ENCODE measurements at places on chromosomes 16 and 17.
A peak's percentile ranks its signal among the peaks of the same experiment; 100 is the strongest.

GRCh38 chr17:51052235-51052634 is 68.4 kb downstream of the SPAG9 start:
- no peak for DNase-seq

DNA sequence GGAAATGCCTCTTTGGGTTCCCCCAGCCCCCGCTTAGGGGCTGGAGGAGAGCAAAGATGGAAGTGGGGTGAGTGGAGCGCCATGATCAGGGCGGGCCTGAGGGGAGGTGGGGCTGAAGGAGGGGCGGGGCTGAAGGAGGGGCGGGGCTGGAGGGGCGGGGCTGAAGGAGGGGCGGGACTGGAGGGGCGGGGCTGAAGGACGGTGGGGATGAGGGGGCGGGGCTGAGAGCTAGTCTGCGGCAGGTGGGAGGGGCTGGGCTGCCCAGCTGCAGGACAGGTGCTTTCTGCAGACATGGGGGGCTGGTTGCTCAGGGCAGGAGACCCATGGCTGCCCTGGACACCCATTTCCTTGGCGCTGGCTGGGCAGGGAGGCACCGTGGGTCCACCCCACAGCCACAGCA is 39.1 kb upstream of the PABPN1L start:
- DNase-seq: no peak

DNA sequence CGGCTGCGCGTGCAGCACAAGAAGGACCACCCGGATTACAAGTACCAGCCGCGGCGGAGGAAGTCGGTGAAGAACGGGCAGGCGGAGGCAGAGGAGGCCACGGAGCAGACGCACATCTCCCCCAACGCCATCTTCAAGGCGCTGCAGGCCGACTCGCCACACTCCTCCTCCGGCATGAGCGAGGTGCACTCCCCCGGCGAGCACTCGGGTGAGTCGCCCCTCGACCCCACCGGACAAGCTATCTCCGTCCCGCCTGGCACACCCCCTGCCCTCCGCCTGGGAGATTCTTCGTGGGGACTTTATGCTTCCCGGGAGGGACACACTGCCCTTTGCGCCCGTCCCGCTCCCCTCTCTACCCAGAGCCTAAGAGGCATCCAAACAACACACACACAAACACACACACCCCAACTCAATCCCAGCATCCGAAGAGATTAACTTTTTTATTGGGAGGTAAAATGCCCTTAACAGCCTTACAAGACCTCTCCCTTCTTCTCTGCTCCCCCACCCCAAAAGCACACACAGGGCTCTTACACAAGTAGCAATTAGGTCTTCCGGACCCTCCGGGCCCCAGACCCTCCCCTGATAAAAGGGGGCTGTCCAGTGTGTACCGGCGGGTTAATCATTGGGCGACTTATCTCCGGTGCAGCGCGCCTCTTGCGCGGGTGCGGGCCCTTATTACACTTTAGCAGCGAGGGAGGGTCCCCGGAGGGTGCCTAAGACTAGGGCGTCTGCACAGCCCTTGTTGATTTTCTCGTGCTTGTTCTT is 2.1 kb downstream of the SOX9 start:
- DNase-seq: no peak

- DNase-seq: no peak
Measured at GRCh38 chr16:57444711-57445110, 2.5 kb downstream of the CIAPIN1 start.

- no peak for DNase-seq
Measured at GRCh38 chr17:67784364-67785121, 40.8 kb upstream of the BPTF start.

DNA sequence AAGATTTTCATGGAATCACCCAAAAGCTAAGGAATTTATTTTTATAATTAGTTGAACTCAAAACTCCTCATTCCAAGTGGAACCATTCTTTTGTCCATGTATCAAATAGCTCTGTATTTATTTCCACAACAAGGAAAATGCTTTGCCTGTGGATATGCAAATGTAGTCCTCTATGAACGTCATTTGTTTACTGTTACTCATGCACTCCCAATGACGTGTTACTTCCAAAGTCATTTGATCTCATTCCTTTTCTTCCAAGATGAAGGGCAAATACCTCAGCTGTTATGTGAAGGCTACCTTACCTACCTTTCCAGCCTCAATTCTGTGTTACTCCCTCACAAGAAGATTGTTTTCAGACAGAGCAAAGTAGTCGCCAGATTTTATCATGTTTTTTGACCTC is 83.7 kb downstream of the ITFG1 start:
- DNase-seq: no peak

- no peak for DNase-seq
Measured at GRCh38 chr17:7146115-7146514, 31.5 kb upstream of the ASGR2 start.

GRCh38 chr17:75625813-75626486 is 7.3 kb upstream of the SMIM5 start:
- DNase-seq: no peak

DNA sequence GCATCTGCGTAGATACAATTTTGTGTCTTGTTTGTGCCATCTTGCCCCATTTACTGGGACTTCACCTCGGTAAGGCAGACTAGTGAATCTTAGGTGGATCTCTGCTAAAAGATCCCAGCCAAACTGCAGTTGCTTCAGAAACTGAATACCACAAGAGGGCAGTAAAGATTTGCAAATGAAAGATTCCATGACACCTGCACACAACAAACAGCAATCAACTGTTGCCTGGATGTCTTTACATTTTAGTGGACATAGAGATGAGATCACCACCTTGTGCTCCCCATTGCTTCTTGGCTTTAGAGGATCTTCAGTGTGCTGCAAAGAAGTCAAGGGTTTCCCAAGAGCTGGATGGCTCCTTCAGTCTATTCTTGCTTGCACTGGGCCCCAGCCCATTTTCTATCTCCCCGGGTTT is 119.2 kb upstream of the CACNG5 start:
- no peak for DNase-seq

- no peak for DNase-seq
Measured at GRCh38 chr17:57296231-57296630, 39.9 kb downstream of the MSI2 start.

GRCh38 chr17:69218986-69219385 is 9.6 kb downstream of the ABCA10 start:
- no peak for DNase-seq

DNA sequence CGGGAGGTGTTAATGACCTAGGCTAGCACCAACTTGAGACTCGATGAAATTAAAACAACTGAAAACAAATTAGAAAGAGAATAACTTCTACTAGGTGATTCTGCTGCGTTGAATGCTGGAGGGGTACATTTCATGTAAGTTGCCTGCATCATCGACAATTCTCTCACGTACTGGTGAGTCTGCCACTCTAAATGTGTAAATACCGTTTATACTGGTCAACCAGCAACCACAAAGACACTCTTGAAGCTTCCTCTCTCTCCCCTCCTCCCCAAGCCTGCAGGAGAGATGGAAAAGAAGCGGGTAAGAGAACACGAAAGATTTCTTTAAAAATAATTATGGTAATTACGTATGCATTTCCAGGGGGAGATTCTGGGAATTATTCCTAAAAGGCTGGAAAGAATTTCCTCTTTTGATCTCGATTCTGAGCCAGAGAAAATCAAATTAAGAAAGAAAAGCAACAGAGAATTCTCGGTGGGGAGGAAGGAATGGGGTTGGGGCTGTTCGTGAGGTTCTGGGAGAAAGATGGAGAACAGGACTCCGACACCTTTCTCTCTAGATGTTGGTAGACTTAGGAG is 68.6 kb upstream of the MRTFB start:
- DNase-seq: no peak

- no peak for DNase-seq
Measured at GRCh38 chr17:79728908-79729471, 1.8 kb upstream of the ENPP7 start.

DNA sequence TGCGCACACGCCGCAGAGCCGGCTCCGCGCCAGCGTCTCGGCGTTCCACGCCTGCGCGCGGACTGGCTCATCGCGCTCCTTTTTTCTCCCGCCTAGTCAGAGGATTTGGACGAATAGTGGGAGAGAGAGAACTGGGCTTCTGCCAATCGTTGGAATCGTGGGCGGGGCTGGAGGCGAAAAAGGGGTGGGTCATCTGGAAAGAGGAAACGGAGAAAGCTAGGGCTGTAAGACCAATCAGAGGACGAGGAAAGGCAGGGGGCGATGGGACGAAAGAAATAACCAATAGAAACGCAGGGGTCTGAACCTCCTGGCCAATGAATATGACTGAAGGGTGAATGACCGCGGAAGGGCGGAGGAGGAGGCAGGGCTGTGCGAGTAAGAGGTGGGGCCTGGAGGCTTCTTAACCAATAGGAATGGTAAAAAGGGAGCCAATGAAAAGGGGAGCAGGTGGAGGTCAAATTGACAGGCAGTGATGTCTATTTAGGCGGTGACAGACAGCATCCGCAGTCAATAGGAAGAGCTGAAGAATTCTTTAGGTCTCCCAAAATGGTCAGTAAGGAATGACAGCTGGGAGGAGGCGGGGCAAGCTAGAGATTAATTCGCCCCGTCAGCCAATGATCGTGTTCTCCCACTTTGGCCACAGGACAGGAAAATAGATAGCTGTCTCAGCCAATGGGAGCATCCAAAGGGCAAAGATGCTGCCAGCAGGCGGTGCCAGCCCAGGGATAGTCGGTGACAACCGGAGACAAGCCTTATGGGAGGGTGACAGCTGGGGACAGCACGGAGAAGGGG is at the start of gene TBC1D10B:
Gene TBC1D10B (minus strand): TSS at position 39 of the 792 bp plus-strand sequence. CDS start 311 bp downstream, outside the sequence.
- DNase-seq: peak; percentile 99

DNA sequence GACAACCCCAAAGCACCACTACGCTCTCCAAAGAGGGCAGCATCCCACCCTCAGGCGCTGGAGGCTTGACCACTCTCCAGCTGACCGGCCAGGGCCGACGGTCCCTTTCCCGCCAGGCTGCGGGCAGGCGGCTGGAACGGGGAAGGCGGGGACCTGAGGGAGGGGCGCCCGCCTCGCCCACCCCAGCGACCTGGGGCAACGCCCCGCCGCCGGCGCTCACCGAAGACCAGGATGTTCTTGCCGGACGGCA is 431 bp downstream of the DYNC1LI2 start:
- DNase-seq: no peak

- peak; percentile 77 for DNase-seq
Measured at GRCh38 chr16:64738321-64738960, 383.4 kb downstream of the CDH11 start.

DNA sequence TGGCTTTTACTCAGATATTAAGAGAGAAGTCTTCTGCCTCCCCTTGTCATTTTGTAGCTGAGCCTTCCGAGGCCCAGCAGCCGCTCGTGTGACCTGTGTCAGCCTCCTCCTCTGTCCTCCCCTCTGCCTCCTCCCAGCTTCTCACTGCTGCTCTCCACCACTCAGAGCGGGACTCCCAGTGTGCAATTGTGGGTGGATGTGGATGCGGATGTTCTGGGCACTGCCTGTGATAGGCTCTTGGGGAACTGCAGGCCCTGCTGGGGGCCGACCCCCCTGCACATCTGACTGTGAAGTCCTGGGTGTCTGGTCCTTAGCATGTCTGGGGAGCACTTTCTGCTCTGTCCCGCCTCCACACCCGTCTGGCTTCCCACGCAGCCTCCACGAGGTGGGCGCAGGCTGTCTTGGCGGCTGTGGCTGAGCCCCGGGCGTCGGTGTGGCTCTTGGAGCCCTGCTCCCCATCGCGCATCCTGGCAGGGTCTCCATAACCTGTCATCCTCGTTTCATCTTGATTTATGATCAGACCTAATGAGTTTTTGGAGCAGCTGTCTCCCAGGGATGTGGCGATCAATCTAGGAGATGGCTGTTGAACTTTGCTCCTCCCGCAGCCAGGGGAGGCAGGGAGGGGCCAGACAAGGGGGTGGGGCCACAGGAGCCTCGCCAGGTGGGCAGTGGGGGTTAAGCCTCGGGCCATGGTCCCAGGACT is 28.1 kb downstream of the GRIN2C start:
- no peak for DNase-seq

- no peak for DNase-seq
Measured at GRCh38 chr17:40859536-40859935, 7.5 kb downstream of the KRT12 start.

DNA sequence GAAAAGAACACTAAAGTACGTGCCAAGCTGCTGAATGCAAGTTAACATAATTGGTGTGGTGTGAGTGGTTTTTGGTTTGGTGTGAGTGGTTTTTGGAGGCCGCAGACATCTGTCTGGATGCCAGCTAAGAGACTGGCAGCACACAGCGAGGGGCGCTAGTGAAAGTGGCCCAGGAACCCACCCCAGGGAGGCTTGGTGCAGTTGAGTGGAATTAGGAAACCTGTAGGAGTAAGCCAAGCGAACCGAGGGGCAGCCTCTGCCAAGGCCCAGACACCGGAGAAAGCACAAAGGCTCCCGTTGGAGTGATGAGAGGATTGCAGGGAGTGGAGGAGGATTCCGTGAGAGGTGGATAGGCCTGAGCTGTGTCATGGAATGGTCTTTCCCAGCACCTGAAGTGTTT is 24.6 kb upstream of the SLC5A11 start:
- DNase-seq: no peak

DNA sequence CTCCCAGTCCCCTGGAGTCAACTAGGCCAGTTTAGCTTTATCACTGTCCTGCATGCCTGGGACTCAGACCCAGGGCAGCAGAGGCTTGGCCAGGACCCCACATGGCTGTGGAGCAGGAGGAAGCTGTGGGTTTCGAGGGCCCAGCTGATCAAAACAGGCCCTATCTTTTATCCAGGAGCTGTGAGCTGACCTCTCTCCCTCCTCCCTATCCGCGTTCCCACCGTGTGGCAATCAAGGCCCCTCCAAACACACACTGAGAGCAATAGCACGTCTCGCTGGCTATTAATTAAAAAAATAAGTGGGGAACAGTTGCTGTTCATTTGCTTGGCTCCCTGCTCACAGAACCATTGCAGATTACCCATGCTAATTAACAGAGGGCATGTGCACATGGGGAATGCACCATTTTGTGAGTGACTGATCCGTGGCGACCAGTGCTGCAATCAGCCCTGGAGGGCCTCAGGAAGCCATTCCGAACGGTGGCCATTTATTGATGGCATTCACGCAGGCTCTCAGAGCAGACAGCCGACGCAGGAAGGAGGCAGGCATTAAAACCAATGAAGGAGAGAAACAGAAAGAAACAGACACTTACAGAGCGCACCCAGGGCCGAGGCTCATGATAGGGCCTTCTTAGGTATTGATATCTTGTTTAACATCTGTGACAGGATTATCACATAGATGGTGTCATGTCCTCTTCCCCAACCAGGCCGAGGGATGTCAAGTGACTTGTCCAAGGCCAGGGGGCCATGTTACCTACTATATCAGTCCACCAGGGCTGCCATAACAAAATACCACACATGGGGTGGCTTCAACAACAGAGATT is 157.1 kb downstream of the KATNIP start:
- DNase-seq: no peak

- no peak for DNase-seq
Measured at GRCh38 chr17:70091005-70091568, 16.1 kb downstream of the KCNJ16 start.

GRCh38 chr17:19897090-19897837 is 29.5 kb upstream of the ULK2 start:
- DNase-seq: no peak

Data from HS-27A (cell line).